ENCODE measurements at places on chromosomes 6 and 20. TPM values are rescaled to one million over a fixed set of nuclear protein-coding genes. Genes with fewer than 3 reads are reported as not detected.

DNA sequence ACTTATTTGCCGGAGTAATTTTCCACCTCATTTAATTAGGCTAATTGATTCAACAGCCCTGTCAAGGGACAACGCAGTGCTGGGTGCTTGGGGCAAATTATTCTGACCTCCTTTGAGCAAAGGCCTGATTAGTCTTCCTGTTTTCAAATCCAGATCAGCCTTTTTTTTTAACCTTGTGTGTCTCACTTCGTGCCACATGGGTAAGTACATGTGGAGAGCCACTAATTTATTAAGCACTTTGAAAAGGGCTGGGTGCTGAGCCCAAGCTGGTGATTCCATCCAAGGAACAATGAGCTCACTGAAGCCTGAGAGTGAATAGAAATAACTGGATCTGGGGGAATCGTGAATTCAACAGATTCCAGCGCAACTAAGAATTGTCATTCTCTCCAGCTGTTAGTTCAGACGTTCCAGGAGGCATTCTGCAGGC, 229.3 kb downstream of the CLIC5 start:
- DNase-seq = no peak

DNA sequence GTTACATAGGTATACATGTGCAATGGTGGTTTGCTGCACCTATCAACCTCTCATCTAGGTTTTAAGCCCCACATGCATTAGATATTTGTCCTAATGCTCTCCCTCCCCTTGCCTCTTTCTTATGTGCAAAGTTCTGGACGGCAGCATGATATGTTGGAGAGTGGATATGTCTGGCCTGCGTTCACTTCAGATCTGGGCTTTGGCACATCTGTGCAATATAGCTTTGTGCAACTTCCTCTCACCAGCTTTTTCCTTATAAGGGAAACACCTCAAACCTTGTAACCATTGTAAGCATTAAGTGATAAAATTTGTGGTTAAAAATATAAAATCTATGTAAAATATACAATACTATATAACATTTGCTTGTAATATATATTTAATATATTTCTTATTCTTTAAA, 288.0 kb downstream of the PHACTR1 start:
- DNase-seq = no peak

DNA sequence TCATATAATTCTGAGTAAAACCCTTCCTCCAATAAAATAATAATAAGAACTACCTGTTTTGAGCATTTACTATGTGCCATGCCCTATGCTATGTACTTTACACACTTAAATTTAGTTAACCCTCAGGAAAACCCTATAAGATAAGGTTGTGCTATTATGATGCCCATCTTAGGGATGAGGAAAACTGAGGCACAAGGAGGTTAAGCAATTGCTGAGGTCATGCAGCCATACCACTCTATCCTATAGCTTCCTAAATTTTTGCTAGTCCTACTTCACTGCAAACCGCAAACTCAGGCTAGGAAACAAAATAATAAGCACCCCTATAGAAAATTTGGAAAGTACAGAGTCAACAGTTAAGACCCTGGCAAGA, 38.9 kb upstream of the GFOD1 start:
- DNase-seq = no peak

- no peak for DNase-seq
Observed at GRCh38 chr20:44650771-44651433, 597 bp downstream of the ADA start.

GRCh38 chr6:72643214-72643613, 21.4 kb downstream of the KCNQ5 start:
- no peak for DNase-seq

HLA-DQA1 gene
- polyA plus RNA-seq = 2.7 TPM

- DNase-seq = no peak
Observed at GRCh38 chr6:20716865-20717264, 182.6 kb downstream of the CDKAL1 start.

GRCh38 chr6:29517728-29518440, 30.1 kb upstream of the MAS1L start:
- no peak for DNase-seq

LGSN gene
- 0.51 TPM for polyA plus RNA-seq

CAP2 gene
- 12.9 TPM for polyA plus RNA-seq

PRSS35 gene
- 46.3 TPM for polyA plus RNA-seq

- no peak for DNase-seq
Observed at GRCh38 chr6:31090275-31090972, 22.0 kb downstream of the C6orf15 start.

GRCh38 chr6:24902782-24903181, 33.0 kb downstream of the RIPOR2 start:
- no peak for DNase-seq

GRCh38 chr6:113182370-113183141, 674.6 kb upstream of the MARCKS start:
- no peak for DNase-seq

STX11 gene
- polyA plus RNA-seq = 1.00 TPM

SLC17A1 gene
- polyA plus RNA-seq = 20.3 TPM

GRCh38 chr6:36755435-36756348, 58.1 kb downstream of the RAB44 start:
- no peak for DNase-seq

TREM2 gene
- 0.15 TPM for polyA plus RNA-seq

- DNase-seq = no peak
Observed at GRCh38 chr6:128517124-128517523, 3.3 kb downstream of the PTPRK start.

Data from right renal pelvis (tissue), 4 donors.